ENCODE measurements at places on chromosomes 3 and 15. TPM values are rescaled to one million over a fixed set of nuclear protein-coding genes. Genes with fewer than 3 reads are reported as not detected.
A peak's percentile ranks its signal among the peaks of the same experiment; 100 is the strongest.

DNA sequence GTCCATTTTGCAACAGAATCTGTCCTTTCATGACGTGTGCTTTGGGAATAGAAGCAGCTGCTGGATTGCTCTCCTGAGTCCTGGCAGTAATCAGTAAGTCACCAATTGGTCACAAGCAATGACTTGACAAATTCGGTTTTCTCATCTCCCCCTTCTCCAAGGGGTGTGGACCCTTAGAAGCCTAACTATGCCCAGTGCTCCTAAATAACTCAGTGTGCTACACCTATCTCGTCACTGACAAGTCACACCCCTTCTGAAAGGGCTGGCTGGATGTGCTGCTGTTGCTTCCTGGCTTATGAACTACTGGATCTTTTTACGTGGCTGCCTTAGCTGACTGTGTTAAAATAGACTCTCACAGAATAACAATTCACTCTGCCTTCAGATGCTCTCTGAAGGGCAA lies 1351.5 kb downstream of the ZPLD1 start:
- no peak for DNase-seq

- DNase-seq: no peak
Observed at GRCh38 chr15:69100821-69101220, 59.6 kb upstream of the GLCE start.

DNA sequence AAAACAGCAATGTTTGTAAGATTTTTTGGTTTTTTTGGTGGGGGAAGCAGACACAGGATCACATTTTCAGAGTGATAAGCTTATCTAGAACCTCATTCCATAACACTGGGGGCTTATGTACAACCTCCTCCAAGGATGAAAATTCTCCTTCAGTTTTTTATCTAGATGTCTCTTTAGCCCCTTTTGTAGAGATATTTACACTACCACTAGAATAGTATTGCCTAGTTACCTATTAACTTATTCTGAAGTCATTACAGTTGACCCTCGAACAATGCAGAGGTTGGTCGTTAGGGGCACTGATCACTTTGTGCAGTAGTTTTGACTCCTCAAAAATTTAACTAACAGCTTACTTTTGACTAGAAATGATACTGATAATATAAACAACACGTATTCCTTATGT lies 32.8 kb downstream of the IFT57 start:
- DNase-seq: no peak

- DNase-seq: no peak
Observed at GRCh38 chr15:52329987-52330386, 34.4 kb upstream of the MYO5C start.

- DNase-seq: no peak
Observed at GRCh38 chr3:146280864-146281263, 30.0 kb upstream of the PLSCR4 start.

- DNase-seq: no peak
Observed at GRCh38 chr3:113625834-113626233, 70.6 kb downstream of the USF3 start.

- no peak for DNase-seq
Observed at GRCh38 chr3:128270559-128271492, 117.5 kb downstream of the EEFSEC start.

DNA sequence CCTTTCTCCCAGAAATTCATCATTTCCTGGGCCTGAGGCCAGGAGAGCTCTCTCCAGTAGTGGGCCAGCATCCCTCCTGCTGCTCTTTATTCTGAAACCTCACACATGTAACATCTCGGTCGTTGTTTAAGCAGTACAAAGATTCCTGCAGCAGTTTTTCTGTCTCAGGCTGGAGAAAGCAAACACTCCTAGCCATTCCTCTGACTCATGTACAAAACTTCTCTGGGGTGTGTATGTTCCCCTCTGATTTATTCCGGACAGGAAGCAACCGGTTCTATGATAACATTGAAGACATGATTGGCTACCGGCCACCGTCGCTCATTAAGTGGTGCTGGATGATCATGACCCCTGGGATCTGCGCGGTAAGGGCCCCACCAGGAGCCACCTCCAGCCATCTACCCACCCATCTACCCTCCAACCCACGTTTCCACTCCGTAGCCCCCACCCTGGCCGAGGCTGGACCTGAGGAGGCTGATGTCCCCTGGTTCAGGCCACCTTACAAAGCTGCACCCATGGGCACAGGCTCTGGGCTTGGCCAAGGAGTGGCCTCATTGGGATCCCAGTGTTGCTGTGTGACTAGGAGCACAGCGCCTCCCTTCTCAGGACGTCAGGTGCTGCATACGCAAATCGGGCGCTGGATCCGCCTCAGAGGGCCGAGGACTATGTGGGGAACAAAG lies 58.6 kb upstream of the SLC6A1 start:
- no peak for DNase-seq

DNA sequence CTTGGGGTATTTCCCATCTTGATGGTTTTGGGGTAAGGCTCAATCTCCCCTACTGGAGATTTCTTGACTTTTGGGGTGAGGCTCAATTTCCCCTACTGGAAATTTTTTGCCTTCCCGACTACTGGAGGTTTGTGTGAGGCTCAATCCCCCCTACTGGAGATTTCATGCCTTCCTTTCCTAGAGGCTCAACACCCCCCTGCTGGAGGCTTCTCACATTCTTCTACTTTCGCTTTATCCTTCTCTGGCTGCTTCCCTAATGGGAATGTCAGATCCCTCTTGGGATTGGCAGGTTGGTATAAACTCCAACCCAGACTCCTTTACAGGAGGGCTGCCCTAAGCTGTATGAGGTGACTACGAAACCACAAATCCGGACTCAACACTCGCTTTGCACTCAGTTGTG lies 49.2 kb downstream of the KATNBL1 start:
- DNase-seq: no peak

GRCh38 chr3:133561679-133562078 lies 11.8 kb upstream of the CDV3 start:
- DNase-seq: no peak

DNA sequence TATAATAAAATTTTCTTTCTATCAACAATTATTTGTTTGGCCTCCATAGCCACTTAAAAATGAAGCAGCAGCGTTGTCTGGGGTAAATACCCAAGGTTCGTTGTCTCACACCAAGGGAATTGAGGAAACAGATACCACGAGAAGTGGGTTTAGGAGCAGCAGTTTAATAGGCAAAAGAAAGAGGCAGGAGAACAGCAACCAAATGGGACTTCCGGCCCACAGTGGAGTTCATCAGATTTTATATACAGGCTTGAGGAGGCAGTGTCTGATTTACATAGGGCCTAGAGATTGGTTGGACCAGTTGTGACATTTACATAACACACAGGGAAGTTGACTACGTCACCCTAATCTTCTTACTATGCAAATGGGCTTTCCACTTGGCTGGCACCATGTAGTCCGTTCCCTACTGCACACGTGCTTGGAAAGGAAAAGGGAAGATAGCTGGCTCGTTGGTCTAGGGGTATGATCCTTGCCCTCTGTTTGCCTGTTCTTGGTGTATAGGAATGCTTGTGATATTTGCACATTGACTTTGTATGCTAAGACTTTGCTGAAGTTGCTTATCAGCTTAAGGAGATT lies 61.5 kb upstream of the SETMAR start:
- no peak for DNase-seq

- DNase-seq: no peak
Observed at GRCh38 chr3:41290736-41291135, 91.4 kb downstream of the CTNNB1 start.

DNA sequence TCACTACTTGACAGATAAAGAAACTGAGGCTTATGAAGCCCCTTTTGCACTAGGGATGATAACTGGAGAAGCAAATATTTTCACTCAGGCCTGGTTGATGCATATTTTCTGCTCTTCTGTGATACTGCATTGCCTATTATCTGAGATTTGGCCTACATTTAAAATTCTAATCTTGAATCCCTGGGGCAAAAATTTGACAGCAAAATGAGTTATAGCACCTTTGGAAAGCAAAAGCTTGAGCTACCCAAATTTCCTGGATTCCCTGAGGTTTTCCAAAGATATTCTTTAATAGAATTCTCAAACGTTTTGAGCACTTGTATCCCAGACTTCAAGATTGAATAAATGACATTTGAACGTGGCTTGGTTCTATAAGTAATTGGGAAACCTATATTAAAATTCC lies 86.1 kb downstream of the NAALADL2 start:
- DNase-seq: no peak

DNA sequence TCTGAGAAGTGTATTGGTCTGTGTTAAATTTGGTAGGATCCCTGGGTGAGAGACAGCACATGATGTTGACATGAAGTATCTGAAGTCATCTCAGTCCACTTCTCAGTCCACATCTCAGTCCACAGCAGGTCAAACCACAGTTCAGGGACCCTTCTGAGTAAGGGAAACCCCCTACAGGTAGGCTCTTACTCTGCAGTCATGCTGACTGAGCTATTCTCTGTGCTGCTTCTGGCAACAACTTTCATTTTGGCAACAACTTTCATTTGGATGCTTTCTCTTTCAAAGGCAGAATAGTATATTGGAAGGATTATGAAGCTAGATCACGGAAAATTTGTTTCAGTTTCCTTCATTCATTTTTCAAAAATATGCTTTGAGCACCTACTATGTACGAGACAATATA lies 178.2 kb upstream of the GOLIM4 start:
- no peak for DNase-seq

GRCh38 chr3:8981296-8981695 lies 18.0 kb upstream of the RAD18 start:
- DNase-seq: no peak

- DNase-seq: peak; percentile 67
Observed at GRCh38 chr3:184543843-184544512, 17.6 kb upstream of the EPHB3 start.

- no peak for DNase-seq
Observed at GRCh38 chr3:178634975-178635374, 98.7 kb downstream of the KCNMB2 start.

GRCh38 chr3:152825566-152825965 lies 9.4 kb upstream of the P2RY1 start:
- no peak for DNase-seq

AQP9 gene
- polyA plus RNA-seq: not detected

GPR171 gene
- polyA plus RNA-seq: 16.5 TPM

PLA2G4D gene
- not detected for polyA plus RNA-seq

TRAT1 gene
- 4.0 TPM for polyA plus RNA-seq

CHRFAM7A gene
- polyA plus RNA-seq: not detected

CCR8 gene
- polyA plus RNA-seq: 1.1 TPM

RBPMS2 gene
- 0.22 TPM for polyA plus RNA-seq

FSD2 gene
- polyA plus RNA-seq: not detected

FANCD2 gene
- 2.8 TPM for polyA plus RNA-seq

ATP8B4 gene
- 22.7 TPM for polyA plus RNA-seq

CMTM7 gene
- 28.2 TPM for polyA plus RNA-seq

DNASE1L3 gene
- 0.40 TPM for polyA plus RNA-seq

C2CD4A gene
- not detected for polyA plus RNA-seq

CLEC3B gene
- polyA plus RNA-seq: 7.6 TPM

All from immature natural killer cell (primary cell).